ENCODE measurements at places on chromosomes 2 and 18. TPM values are rescaled to one million over a fixed set of nuclear protein-coding genes. Genes with fewer than 3 reads are reported as not detected.

The DAPL1 gene
- not detected for total RNA-seq

The IHH gene
- not detected for total RNA-seq

DNA sequence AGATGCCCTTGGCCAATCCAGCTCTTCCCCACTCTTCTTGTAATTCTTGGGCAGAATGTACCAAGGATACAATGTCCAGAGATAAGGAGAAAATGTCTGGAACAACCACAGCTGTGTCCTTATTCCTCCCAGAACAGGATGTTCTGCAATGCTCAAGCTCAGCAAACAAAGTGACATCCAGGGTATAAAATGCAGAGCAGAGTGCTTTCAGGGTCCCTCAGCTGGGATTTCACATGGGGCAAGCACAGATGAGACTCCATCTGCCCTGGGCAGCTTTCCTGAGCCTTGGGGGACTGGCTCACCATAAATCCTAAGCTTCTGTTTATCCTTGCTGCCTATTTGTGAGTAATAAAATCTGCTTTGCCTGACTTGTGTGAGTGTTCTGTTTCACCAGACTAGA lies 127.4 kb downstream of the VAPA start:
- peak; percentile 94 for ATAC-seq

DNA sequence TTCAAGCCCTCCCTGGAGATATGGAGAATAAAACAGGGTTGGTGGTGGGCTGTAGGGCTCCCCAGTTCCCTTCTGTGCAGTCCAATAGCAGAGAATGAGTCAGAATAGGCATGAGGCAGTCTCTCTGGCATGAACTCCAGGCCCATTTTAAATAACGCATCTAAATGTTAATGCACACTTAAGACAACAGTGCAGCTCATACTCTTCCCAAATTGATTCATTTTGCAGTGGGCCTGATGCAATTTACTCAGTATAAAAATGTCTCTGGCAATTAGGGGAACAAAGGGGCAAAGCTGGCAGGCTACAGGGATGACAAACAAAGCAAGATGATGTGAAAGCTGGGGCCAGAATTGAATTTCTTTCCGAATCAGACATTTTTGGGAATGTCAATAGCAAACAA lies 402.8 kb downstream of the CLIP4 start:
- no peak for ATAC-seq

- ATAC-seq: no peak
These were observed 1.9 kb upstream of the STAT4 start for GRCh38 chr2:191152482-191153240.

DNA sequence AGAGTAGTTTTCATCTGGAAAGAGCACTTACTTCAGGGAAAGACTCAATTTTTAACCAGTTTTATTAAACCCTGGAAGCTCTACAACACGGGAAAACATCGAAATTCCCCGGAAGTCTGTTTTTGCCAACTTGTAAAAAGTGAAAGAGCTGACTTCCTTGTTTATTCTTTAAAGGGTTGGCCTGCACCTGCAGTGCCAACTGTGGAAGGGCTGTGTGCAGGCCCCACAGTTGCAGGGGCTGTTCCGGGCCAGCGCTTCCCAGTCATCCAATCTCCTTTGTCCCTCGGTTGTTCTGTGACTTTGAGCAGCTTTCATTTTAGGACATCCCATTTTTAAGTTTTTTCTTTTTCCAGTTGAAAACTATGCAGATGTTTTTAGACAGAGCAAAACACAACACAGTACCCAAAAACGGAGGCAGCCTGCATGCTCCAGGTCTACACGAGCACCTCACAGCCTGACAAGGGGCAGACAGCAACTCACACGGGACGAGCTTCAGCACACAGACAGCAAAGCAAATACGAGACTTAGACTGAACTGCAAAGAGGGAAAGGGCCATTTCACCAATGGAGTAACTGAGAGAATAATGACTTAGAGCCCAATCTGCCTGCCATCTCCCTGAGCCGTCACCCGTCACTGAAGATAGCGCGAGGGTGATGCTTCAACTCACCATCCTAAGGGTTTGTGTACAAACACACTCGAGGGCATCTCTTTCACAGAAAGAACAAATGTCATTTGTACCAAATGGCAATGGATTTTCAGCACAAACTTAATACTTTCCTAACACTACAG lies 70.6 kb downstream of the EMILIN2 start:
- no peak for ATAC-seq

- ATAC-seq: no peak
These were observed 187.4 kb downstream of the LPIN1 start for GRCh38 chr2:11933854-11934253.

GRCh38 chr2:169512525-169512924 lies 3.0 kb downstream of the KLHL41 start:
- no peak for ATAC-seq

Measured in gastroesophageal sphincter (tissue), 4 donors.